Neuronal stem cell (in vitro differentiated cells): ENCODE measurements at places on chromosomes 1 and 21.

DNA sequence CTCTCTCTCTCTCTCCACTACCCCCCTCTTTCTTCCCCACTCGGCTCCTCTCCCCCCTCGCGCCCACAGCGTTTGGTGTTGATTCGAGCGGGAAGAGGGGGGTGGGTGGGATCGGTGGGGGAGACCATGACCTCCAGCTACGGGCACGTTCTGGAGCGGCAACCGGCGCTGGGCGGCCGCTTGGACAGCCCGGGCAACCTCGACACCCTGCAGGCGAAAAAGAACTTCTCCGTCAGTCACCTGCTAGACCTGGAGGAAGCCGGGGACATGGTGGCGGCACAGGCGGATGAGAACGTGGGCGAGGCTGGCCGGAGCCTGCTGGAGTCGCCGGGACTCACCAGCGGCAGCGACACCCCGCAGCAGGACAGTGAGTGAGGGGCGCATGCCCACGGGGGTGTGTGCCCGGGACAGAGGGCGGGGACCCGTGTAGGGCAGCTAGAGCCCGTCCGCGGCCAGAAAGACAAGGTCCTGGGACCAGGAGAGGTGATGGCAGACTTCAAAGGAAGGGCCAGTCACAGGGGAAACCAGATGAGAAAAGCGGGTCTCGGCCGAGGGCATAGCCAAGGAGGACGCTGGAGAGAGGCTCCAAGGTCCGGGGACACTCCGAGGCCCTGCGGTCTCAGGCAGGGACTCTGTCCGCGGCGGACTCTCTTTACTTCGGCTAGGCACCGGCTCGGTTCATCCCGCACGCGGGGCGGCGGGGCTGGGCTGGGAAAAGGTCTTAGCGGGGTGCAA lies at the start of gene PRRX1:
TSS of gene PRRX1 (plus strand) at position 39 of the 735 bp plus-strand sequence. CDS start at position 127, 88 bp downstream.
- H3K27me3 ChIP-seq = peaks cover 99% of the 10 kb centered on the region
- no peaks in the 10 kb centered on the region for H3K36me3 ChIP-seq
- no peak for DNase-seq
- H3K27ac ChIP-seq = no peak within 1 kb of the TSS
- H3K4me3 ChIP-seq = peak within 1 kb of the TSS; percentile 74

DNA sequence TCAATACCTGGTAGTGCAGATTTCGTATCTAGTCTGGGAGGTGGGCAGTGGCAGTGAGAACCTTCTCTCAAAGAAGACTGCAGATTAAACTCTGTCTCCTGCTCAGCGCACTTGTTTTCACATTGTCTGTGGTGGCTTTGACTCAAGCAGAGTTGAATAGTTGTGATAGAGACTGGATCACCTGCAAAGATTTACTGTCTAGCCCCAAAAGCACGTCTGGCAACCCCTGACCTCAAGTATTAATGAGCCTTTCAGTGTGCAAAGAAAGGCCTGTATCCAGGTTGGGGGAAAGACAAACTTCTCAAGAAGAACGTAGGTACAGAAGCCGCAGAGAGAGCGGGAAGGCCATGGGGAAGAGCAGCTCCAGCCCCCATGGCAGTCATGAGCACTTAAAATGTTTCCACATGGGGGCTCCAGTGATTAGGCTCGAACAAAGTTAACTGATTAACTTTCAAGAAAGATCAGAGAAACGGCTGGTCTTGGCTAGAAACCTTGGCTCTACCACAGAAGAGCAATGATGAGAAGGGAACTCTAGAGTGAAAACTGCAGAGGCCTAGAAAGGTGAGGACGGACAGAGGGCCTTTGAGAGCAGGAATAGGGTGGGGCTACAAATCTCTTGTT lies 15.2 kb downstream of the HENMT1 start:
- no peak overlapping the region for H3K27ac ChIP-seq
- no peaks in the 10 kb centered on the region for H3K4me1 ChIP-seq
- H3K4me3 ChIP-seq = no peak overlapping the region
- H3K36me3 ChIP-seq = no peaks in the 10 kb centered on the region

DNA sequence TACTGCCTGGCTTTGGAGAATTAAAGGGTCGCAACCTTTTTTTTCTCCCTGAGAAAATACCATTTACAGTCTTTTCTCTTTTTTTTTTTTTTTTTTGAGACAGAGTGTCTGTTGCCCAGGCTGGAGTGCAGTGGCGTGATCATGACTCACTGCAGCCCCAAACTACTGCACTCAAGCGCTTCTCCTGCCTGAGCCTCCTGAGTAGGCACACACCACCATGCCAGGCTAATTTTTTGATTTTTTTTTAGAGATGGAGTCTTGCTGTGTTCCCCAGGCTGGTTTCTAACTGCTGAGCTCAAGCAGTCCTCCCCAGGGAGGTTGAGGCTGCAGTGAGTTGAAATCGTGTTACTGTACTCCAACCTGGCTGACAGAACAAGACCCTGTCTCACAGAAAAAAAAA lies 24.6 kb downstream of the UBE4B start:
- DNase-seq = no peak
- peaks cover 7% of the 10 kb centered on the region for H3K4me1 ChIP-seq
- no peak overlapping the region for H3K27ac ChIP-seq
- H3K36me3 ChIP-seq = peaks cover 2% of the 10 kb centered on the region

GRCh38 chr1:21264898-21265297 lies 25.4 kb downstream of the ECE1 start:
- H3K27ac ChIP-seq = no peak overlapping the region
